ENCODE measurements at places on chromosomes 16 and 17.

DNA sequence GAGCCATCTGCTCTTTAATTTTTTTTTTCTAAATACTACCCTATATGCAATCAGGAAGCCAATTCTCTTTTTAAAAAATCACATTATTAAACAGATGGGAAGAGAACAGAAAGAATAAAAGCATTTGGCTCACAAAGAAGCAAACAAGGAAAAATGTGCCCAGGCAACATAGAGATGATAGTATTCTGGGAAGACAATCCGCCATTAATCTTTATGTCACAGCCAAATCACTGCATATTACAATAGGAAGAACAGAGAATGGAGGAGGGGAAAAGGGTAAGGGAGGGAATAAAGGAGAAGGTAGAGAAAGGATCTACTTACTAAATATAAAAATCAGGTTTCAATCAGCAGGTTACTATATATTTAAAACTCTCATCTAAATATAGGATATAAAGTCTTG is 34.3 kb downstream of the STAT5B start:
- DNase-seq, result no peak

GRCh38 chr17:12097326-12097725 is 76.6 kb downstream of the MAP2K4 start:
- DNase-seq, result no peak

DNA sequence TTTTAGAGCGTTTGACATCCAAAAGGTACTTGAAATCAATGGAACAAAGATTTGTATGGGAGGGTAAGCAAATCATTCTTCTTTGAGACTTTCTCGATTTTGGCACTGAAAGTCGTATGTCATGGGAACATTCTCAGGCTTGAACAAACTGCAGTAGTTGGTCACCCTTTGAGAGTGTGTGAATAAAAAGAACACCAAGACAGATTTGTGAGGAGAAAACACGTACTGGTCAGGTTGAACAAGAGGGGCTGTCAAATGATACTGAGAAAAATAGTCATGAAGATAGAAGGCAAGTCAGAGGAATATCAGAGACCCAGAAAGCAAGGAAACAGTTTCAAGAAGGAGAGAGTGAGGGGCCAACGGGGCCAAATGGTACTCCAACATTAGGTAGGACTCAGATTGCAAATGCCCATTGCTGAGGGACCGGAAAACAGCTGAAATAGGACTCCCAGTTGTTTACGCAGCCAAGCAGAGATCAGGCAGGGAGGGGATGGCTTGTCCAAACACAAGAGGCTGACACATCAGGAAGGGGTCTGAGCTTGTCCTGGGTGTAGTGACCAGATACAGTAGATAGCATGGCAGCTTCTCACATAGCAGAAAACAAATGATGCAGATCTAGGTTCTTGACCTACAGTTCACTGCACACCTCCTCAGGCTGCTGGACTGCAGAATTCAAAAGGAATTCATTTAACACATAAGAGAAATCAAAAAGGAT is 74.5 kb upstream of the MYOCD start:
- no peak for DNase-seq

- DNase-seq, result no peak
Observed at GRCh38 chr16:89393738-89394406, 96.5 kb downstream of the ANKRD11 start.

DNA sequence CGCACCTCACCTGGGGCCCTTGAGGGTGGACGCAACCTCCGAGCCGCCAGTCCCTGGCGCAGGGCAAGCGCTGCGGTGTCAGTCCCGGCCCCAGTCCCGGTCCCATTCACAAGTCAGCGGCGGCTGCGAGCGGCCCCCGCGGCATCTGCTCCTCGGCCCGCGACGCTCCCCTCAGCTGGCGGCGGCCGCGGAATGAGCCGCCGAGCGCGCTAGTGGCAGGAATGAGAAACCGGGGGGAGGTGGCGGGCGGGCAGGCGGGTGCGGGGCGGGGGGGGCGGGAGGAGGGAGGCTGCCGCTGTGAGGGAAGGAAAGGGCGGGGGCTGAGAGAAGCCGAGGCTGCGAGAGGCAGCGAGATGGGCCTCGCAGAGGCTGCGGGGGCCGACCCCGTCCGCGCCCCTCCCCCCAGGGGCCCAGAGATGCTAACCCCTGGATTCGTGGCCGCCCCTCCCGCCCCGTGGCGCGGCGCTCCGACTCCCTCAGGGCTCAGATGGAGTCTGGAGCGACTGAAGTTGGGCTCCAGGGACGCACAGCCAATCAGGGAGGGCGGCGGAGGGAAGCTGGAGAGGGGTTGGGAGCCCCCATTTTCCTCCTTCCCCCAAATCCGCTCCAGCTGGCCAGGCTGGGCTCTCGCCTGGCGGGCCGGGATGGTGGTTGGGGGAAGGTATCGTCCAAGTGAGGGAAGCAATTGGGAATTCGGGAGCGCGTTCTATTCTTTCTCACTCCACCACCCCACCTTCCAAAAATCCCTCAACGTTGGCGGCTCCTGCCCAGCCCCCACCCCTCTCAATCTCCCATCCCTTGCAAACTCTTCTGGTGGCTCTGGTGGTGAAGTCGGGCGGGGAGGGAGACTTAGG is at the start of gene CDH11:
Gene CDH11 (minus strand): TSS at position 194 of the 854 bp plus-strand sequence. CDS start 117,194 bp downstream, outside the sequence.
- no peak for DNase-seq

DNA sequence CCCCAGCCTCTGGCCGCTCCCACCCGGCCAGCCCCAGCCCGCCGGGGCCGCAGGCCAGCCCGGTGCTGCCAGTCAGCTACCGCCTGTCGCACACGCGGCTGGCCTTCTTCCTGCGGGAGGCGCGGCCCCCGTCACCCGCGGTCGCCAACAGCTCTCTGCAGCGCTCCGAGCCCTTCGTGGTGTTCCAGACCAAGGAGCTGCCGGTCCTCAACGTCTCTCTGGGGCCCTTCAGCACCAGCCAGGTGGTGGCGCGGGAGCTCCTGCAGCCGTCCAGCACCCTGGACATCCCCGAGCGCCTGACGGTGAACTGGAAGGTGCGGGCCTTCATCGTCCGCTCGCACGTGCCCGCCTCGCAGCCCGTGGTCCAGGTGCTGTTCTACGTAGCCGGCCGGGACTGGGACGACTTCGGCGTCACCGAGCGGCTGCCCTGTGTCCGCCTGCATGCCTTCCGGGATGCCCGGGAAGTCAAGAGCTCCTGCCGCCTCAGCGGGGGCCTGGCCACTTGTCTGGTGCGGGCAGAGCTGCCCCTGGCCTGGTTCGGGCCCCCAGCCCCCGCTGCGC is 46.8 kb downstream of the TMEM132E start:
- DNase-seq, result no peak

GRCh38 chr17:19341641-19342610 is 20.6 kb downstream of the B9D1 start:
- DNase-seq, result no peak

- DNase-seq, result no peak
Observed at GRCh38 chr17:71330099-71330375, 790.8 kb upstream of the SOX9 start.

DNA sequence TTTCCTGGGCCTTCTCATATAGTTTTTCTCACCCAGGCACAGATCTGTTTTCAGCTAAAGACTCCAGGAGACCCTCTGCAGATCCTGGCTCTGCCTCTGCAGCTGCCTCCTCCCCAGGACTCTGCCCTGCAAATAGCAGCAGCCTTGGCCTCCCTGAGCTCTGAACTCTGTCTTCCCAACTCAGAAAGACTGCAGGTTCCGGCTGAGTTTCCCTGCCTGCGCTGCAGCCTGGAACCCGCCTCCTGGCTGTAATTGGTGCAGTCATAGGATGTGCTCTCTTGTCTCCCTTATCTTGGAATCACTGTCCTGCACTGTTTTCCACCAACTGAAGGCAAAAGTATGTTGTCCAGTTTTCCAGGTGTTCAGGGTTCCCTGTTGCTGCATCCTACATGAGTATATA is 14.3 kb upstream of the DNASE1 start:
- DNase-seq, result no peak

- no peak for DNase-seq
Observed at GRCh38 chr17:80229011-80229410, 8.8 kb downstream of the SLC26A11 start.

GRCh38 chr17:29621751-29622194 is 939 bp downstream of the CORO6 start:
- DNase-seq, result no peak

DNA sequence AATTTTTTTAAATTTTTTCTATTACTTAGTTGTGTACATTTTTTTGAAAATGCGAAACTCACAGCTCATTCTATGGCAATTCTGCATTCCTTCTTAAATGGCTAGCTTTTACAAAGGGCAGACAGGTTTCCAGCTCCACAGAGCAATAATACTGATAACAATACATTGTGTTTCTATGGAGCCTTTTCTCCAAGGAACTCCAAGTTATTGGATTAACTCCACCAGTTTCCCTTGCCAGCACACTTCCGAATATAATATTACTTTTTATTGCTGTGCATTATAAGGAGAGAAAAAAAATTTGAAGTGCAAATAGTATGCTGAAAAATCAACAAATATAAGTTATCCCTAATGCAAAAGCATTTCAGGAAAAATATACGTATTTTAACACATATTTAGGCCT is 127.5 kb upstream of the PSMD7 start:
- no peak for DNase-seq

GRCh38 chr16:31199430-31200041 is 3.0 kb downstream of the PYCARD start:
- no peak for DNase-seq

DNA sequence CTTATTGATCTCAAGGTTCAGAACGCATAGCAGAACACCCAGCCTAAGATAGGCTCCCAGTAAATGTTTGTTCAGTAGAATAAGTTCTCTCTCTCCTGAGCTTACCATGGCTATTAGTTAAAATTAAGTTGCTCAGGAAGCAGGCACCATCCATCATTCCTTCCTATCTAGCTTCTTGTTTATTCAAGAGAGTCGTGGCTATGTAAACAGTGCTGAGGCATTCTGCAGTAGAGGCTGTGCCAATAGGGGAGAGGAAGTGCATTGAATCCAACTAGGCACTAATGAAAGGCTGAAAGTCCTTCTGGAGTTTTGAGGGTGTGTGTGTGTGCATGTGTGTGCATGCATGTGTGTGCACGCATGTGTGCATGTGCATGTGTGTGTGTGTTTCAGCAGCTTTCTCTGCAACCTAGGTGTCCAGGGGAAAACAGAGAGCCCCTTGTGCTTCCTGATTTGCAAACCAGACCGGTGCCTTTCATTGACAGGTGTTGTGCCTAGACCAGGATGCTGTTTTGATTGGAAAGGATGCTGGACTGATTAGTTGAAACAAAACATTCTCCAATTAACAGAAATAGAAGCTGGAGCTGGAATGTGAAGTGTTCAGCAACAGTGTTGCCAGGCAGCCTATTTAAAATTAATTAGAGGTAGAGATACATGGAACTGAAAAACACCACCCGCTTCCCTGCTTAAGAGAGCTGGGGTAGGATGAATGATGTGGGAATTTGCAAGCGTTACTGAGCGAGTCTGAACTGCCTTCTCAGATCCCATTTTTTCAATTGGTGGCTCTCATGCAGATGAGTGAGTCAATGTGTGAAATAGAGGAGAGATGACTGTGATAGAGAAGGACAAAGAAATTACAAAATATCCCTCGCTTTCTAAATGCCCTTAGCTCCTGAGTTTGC is 103.3 kb upstream of the CLEC3A start:
- DNase-seq, result no peak

DNA sequence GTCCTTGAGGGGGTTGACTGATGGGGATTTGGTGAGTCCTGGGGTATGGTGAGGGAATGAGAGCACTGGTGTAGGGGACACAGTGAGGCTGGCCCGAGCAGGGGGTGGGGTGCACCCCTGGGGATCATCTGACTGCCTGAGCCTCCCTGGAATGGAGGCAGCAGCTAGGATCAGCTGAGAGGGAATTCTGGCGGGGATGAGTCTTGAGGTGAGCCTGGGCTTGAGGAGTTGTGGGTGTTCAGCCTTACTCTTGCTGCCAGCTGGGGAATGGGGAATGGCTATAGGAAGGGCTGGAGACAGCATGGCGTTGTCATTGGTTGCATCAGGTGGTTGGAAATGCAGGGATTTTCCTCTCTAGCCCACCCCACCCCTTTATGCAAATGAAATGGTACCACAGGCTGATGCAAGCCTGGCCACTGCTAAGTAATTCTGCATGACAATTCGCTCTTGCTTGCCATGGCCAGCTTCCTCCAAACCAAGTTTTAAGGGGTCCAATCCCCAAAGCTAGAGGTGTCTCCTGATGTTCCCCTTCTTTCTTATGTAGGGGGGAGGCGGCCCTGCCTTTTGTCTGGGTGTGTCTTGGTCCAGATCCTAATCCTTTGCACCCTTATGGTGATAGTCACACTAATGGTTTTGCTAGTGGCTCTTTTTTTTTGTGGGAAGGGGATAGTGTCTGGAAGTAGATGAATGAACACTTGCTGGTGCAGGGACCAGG is 7.5 kb downstream of the NFE2L1 start:
- no peak for DNase-seq

- DNase-seq, result no peak
Observed at GRCh38 chr17:76897023-76897422, 28.8 kb downstream of the MGAT5B start.

GRCh38 chr16:87528690-87529579 is 36.1 kb upstream of the ZCCHC14 start:
- no peak for DNase-seq

DNA sequence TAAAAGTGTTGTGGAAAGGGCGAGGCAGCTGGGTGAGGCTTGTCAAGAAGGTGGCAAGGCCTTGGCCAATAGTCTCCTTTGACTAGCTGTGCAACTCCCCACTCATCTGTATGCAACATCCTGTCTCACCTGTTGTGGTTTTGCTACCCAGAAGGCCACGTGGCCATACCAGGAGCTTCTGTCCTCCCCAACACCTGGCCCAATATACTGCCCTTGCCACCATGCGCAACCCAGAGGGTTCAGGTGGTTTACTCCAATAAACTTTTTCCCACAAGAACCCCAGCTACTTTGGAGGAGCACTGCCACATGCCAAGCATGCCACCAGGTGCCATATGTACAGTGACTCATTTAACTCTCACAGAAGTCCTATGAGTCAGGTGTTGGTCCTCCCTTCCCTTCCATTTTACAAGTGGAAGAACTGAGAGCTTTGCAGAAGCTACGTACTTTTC is 10.2 kb downstream of the MYO19 start:
- no peak for DNase-seq

GRCh38 chr17:32158870-32159585 is 16.7 kb downstream of the RHOT1 start:
- DNase-seq, result no peak

GRCh38 chr17:16440901-16441629 is 25.7 kb downstream of the TRPV2 start:
- DNase-seq, result no peak

DNA sequence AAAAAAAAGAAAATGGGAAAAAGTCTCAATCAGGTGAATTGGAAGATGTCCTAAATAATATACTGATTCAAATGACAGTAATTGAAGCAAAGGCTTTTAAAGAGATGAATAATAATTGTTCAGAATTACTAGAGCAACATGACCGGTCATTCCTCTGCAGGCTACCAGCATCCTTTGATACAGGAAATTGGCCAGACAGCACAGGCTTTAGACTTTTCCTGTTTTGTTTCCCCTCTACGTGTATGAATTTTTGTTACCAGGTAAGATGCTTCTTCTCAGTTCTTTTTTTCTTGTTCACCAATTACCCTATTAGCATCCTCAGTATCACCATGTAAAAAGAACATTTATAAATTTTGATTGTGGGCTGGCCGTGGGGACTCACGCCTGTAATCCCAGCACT is 77.5 kb downstream of the RPGRIP1L start:
- DNase-seq, result no peak

- DNase-seq, result no peak
Observed at GRCh38 chr16:29978564-29979270, 5.0 kb downstream of the TAOK2 start.

GRCh38 chr17:79617740-79618382 is 7.0 kb upstream of the RBFOX3 start:
- no peak for DNase-seq
